GM06990 (cell line): ENCODE measurements at places on chromosomes 5 and 9.

GRCh38 chr5:140351609-140352334 is 5.4 kb upstream of the HBEGF start:
- DNase-seq, result no peak

GRCh38 chr5:149853331-149853648 is 91.3 kb downstream of the PDE6A start:
- DNase-seq, result no peak

DNA sequence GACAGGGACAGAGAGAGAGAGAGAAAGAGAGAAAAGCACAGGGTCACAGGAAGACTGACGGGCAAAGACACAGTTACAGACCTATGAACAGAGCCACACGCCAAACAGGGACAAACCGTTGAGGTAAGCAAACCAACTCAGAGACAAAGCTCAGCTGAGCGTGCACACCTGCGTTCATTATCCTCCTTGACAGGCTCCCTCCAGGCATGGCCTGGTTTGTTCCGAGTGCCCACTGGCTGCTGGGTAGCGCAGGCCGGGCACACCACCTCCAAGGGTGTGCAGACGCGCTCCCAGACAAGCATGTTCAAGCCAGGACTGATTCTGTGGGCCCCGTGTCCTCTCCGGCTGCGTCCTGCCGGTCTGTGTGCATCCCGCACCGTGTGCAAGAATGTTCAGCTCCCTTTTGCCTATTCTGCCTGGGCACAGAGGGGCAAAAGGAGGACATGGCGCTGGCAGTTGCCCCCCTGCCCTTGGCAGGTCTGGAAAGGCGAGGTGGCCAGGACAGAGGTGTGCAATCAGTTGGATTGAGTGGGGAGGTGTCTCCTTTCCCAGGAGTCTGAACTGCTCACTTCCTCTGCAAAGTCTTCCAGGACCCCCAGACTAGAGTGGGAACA is 467 bp upstream of the SMIM32 start:
- DNase-seq, result no peak

DNA sequence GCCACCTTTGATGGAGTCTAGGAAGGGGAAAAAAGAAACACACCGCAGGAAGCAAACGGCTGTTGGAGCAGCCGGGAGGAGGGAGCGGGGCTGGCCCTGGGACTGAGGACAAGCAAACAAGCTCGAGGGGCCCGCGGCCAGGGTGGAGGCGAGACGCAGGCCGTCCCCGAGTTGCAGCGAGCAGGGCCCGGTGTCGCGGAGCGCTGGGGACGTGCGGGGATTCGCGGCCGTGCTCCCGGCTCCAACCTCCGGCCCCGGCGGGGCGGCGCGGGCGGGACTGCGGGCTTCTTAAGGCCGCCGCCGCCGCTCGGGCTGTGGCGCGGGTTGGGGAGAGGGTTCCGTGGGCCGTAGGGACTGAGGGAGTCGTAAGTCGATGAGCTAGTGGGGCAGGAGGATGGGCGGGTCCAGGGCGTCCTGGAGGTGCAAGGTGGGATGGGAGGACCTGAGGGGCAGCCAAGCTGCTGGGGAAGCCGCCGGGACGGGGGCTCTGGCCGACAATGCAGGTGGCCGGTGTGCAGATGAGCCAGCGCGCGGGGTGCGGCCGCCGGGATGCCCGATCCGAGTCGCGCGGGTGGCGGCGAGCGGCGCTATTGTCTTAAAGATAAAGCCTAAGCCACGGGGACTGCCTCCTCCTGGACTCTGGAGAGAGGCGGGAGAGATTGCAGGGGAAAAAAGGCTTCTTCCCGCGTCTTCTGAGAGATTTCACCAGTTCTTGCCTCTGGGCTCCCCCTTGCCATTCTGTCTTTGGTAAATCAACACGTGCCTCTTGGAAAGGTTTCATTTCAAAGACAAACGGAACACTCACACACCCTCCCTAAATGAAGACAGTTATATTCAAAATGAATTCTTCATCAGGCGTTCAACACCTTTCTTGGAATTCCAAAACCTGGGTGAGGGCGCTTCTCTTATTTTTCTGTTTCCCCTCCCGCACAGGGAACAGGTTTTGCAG is 1.6 kb upstream of the HAPLN1 start:
- peak; percentile 54 for DNase-seq

- no peak for DNase-seq
These were observed 202.9 kb downstream of the MCTP1 start for GRCh38 chr5:95081982-95082381.

DNA sequence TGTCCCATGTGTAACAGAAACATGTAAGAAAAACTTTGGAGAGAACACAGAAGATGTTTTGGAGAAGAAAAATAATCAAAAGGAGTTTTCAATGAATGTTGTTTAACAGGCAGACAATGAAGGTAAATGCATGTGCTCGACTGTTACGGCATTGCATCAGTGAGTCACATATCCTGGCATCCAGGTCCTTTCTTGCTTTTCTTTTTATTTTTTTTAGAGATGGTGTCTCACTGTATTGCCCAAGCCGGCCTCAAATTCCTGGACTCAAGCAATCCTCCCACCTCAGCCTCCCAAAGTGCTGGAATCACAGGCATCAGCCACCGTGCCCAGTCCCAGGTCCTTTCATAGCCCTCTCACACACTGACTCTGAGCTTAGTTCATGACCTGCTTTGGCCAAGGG is 181.8 kb downstream of the DTWD2 start:
- DNase-seq, result no peak

- DNase-seq, result no peak
These were observed 304.1 kb downstream of the ARRDC3 start for GRCh38 chr5:91079037-91079436.

DNA sequence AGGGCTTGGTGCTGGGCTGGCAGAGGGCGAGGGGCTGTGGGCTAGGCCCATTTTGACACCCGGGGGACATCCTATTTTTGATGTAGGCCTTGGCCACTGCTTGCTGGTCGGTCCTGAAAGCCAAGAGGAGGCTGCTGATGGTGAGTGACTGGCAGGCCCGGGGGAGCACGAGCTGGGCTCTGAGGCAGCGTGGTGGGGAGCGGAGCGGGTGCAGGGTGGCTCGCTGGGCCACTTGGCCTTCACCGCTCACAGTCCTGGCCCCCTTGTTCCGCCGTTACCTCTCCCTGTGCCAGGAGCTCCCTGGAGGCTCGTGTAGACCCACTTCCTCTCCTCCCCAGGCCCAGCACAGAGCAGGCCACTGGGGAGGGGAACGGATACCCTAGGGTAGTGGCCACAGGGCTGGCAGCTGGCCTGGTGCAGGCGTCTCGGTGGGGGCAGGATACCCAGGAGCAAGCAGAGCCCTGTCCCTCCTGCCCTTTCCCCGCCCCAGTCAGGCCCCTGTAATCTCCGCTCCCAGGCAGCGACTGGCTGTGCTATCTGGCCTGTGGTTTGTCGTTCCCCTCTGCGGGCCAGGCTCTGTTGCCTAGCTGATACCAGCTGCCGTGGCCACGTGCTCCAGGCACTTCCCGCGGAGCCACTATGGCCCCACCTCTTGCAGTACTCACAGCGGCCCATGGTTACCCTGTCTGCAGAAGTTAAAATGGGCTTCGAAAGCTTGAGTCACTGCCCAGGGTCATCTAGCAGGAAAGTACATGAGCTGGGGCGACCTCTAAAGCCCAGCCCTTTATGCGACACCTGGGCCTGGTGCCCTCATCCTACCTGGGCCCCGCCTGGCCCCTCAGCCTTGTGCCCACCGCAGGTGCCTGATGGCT is 11.7 kb upstream of the DOLPP1 start:
- peak; percentile 50 for DNase-seq

GRCh38 chr9:129570450-129571297 is 50.2 kb downstream of the C9orf50 start:
- DNase-seq, result no peak

GRCh38 chr5:52910071-52910470 is 79.1 kb upstream of the ITGA2 start:
- DNase-seq, result no peak

DNA sequence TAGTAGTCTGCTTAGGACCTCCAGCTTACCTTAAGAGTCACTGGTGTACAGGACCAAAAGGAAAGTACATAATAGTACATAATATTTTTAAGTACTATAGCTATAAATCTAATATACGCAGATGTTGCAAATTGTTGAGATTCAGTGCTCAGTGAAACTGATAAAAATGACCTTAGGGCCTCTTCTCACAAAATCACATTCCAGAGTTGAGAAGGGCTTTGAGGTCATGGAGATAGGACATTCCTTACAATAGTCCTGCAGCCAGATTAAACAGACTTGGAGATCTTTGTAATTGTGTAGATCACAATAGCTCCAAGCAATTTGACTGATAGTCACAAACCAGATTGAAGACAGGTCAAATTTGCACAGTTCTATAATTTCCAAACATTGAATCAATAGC is 37.7 kb upstream of the PCSK1 start:
- no peak for DNase-seq

- peak; percentile 37 for DNase-seq
These were observed at the start of gene PTGES for GRCh38 chr9:129752900-129753729. Gene PTGES, minus strand, starts transcription at chr9:129753042. Its CDS starts 30 bp downstream, at chr9:129753012.

GRCh38 chr5:181031716-181032115 is 8.3 kb upstream of the BTNL9 start:
- no peak for DNase-seq

DNA sequence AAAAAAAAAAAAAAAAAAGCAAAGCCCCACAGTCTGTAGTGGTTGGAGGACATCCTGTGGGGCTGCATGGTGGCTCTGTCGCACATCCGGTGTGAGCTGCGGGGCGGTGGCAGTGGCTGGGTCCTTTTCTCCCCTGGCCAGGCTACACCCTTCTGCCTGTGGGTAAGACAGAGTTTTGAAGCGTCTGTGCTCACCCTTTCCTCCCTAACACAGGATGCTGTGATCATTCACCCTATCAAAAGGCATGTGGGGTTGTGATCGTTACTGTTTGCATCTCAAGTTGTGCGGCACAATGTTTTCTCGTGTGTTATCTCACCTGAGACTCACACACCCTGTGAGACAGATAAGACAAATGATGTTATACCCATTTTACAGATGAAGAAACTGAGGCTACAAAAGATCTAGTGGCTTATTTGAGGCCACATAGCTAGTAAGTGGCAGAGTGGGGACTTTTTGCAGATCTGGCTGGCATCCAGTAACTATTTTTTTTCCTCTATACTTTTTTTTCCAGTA is 17.5 kb downstream of the IRF1 start:
- DNase-seq, result peak; percentile 83

DNA sequence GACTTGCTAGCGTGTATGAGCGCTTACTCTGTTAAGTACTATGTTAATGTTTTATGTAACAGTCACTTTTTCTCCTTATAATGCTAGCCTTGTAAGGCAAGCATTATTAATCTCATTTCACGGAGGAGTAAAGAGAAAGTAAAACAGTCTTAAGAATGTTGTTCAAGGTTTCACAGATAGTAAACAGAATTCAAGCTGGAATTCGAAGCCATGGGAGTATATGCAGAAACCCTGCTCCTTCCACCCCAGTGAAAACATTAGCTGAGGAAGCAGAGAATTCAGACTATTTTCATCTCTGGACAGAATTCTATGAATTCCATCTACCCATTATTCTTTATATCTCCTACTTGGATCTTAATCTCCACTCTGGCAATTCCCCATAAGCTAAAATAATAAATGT is 1028.3 kb upstream of the WWC1 start:
- no peak for DNase-seq

DNA sequence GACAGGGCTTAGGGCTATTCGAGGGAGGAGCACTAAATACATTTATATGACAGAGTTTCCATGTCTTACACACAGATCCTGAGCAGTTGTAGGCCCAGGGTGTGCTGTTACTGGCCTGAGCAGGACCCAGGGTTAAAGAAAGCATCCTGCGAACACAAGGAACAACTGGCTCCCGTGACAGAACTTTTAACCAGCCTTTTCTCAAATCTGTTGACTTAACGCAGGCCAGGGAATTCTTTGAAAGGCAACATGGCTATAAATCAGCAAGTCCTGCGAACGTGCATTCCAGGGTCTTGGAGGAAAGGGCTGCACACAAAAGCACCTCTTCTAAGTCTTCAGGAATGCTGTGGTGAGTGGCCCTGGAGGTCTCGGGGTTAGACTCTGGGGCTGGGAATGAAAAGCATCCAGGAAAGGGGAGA is 45.2 kb upstream of the ANKRD55 start:
- no peak for DNase-seq

GRCh38 chr5:172716796-172717313 is 54.1 kb downstream of the DUSP1 start:
- DNase-seq, result peak; percentile 69

GRCh38 chr9:109166771-109167601 is at the start of gene FRRS1L:
Gene FRRS1L, minus strand, starts transcription at chr9:109167249. Its CDS starts 111 bp downstream, at chr9:109167138.
- no peak for DNase-seq

DNA sequence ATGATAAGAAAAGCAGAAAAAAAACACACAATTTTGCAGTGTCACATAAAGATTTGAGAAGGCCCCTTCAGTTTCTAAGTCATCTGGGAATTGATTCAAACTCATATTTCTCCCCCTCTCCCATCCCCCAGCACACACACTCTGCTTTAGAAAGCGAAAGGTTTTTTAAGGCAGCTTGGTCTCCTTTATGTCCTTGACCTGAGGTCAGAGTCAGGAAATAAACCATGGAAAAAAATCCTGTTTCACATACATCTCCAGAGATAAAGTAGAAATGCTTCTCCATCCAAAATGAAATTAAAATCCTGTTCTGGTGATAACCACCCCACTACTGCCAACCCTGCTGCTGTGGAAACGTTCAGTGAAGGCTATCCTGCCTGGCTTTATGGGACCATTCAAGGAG is 52.6 kb downstream of the TMEM252 start:
- no peak for DNase-seq

DNA sequence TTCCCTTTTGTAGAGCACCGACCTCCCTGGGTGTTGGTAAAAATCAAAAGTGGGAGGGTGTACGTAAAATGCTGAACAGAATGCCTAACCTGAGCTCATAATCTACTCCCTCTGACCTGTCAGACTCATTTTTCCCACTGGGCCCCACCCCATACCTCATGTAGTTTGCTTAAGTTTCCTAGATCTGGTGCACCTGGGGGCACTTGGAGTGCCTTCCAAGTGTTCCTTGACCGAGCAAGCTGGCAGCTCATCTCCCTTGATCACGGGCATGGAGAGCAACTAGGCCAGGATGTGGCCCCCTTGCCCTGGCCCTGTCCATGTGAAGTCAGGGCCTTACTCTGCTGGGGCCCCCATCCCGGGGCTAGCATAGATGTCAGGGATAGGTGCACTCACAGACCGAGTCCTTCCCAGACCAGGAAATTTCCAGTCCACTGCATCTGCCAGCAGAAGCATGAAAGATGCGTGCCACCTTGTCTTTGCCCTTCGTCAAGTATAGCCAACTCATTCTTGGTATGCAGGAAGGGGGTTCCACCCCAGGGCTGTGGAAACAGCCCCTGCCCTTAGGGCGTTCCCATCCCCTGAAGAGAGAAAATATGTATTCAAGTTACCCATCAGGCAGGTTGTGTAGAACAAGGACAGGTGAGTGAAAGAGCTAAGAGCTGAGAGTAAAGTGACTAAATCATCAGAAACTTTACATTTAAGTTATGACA is 41.9 kb downstream of the SLC22A5 start:
- DNase-seq, result peak; percentile 44
